T-helper 17 cell (primary cell): ENCODE measurements at places on chromosomes 5 and 9. TPM values are rescaled to one million over a fixed set of nuclear protein-coding genes. Genes with fewer than 3 reads are reported as not detected.

Gene PLEKHG4B
- total RNA-seq: 0.55 TPM

GRCh38 chr5:149432911-149433401 lies 53.9 kb upstream of the IL17B start:
- no peak for DNase-seq

GRCh38 chr5:179620703-179621350 lies 2.6 kb downstream of the HNRNPH1 start:
- no peak for DNase-seq

DNA sequence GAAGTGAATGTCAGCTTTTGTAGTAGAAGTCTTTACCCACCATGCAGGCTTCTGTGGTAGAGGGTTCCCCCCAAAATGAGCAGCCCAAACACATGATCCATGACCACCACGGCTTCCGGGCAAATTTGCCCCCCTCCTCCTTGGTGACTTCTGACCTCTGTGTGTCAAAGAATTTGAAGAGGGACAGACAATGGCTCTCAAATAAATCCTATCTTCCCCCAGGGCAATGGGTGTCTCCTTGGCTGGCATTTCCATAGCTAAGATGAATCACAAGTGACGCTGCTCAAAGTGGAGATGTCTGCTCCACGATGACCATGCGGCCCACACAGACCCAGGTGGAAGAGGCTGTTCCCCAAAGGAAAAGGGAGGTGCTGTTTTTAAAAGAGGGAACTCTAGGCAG lies 30.2 kb upstream of the BOD1 start:
- DNase-seq: no peak

DNA sequence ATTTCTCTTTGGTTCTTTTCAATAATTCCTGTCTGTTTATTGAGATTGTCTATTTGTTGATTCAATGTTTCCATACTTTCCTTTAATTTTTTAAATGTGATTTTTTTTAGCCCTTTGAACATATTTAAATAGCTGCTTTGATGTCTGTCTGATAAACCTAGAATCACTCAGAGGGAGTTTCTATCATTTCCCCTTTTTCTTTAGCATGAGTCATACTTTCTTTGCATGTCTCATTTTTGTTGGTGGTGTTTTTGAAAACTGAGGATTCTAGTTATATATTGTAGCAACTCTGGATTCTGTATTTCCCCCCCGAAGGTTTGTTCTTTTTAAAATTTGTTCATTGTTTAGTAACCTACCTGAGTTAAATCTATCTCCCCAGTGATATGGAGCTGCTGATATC lies 24.2 kb upstream of the ZNF618 start:
- no peak for DNase-seq

DNA sequence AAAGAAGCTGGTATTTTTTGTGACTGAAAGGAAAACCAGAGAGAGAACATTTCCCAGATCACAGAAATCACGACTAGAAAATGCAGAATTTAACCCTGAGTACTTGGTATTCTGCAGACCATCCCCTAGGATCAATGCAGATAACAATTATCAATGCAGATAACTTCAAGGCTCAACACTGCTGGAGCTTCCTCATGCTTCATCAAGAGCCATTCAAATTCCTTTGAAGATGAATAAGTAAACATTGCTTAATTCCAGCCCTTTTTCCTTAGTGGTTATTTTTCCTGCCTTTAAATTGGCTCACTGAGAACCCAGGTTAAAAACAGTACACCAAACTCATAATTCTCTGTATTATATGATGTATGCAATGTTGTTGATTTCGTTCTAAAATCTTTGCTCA lies 370.1 kb upstream of the TLE4 start:
- no peak for DNase-seq

GRCh38 chr9:88303721-88304451 lies 84.4 kb upstream of the SPIN1 start:
- DNase-seq: no peak

DNA sequence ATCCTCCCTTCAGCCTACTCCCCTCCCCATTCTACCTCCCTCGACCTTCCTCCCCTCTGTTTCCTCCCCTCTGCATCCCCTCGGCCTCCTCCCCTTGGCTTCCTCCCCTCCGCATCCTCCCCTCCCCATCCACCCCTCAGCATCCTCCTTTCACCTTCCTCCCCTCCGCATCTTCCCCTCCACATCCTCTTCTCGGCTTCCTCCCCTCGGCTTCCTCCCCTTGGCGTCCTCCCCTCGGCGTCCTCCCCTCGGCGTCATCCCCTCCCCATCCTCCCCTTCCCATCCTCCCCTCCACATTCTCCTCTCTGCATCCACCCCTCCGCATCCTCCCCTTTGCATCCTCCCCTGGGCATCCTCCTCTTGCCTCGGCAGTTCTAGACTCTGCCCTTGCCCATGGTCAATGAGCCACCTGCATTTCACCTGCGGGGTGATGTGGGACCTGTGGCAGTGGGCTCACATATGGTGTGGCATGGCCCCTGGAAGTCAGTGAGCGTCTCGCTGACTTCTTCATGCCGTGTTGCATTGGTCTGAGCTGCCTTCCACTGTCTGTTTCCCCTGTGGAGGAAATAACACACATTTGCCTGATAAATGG lies 113.0 kb downstream of the WNK2 start:
- DNase-seq: no peak

Gene DMRTA1
- total RNA-seq: 0.42 TPM
